ENCODE measurements at places on chromosomes 5 and 9. TPM values are rescaled to one million over a fixed set of nuclear protein-coding genes. Genes with fewer than 3 reads are reported as not detected.

GRCh38 chr5:115815006-115815692 lies 1.3 kb downstream of the CDO1 start:
- peak overlapping the region; percentile 16 for H3K4me3 ChIP-seq
- H3K36me3 ChIP-seq: no peaks in the 10 kb centered on the region
- peaks cover 19% of the 10 kb centered on the region for H3K27me3 ChIP-seq
- peaks cover 7% of the 10 kb centered on the region for H3K4me1 ChIP-seq
- DNase-seq: no peak

DNA sequence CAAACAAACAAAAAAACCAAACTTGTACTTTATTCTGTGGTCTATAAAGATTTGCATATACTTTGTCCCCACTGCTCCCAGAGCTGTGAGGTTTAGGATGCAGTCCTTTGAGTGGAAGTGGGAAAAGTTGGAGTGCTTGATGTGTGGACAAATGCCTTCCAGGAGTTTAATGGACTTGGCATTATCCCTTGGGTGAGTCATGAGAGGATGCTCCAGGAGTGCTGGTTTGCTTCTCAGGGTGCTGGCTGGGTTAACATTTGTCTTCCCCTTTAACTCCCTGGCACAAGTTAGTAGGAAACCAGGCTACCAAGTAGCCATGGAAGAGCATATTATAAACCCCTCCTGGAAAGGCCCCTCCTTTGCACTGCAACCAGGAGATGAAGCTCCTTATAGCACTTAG lies 417.4 kb upstream of the RIOK2 start:
- no peaks in the 10 kb centered on the region for H3K4me1 ChIP-seq
- DNase-seq: no peak
- peaks cover 8% of the 10 kb centered on the region for H3K36me3 ChIP-seq
- H3K4me3 ChIP-seq: no peak overlapping the region
- H3K27me3 ChIP-seq: peaks cover 3% of the 10 kb centered on the region

- no peak overlapping the region for H3K4me3 ChIP-seq
- H3K36me3 ChIP-seq: peaks cover 3% of the 10 kb centered on the region
- H3K4me1 ChIP-seq: no peaks in the 10 kb centered on the region
- DNase-seq: no peak
- no peak overlapping the region for H3K27ac ChIP-seq
These were observed 97.8 kb downstream of the GPR21 start for GRCh38 chr9:123131258-123131657.

GRCh38 chr5:44844744-44845143 lies 36.0 kb downstream of the MRPS30 start:
- H3K27me3 ChIP-seq: no peaks in the 10 kb centered on the region
- DNase-seq: no peak

Gene SLC34A1
- polyA plus RNA-seq: 0.26 TPM

DNA sequence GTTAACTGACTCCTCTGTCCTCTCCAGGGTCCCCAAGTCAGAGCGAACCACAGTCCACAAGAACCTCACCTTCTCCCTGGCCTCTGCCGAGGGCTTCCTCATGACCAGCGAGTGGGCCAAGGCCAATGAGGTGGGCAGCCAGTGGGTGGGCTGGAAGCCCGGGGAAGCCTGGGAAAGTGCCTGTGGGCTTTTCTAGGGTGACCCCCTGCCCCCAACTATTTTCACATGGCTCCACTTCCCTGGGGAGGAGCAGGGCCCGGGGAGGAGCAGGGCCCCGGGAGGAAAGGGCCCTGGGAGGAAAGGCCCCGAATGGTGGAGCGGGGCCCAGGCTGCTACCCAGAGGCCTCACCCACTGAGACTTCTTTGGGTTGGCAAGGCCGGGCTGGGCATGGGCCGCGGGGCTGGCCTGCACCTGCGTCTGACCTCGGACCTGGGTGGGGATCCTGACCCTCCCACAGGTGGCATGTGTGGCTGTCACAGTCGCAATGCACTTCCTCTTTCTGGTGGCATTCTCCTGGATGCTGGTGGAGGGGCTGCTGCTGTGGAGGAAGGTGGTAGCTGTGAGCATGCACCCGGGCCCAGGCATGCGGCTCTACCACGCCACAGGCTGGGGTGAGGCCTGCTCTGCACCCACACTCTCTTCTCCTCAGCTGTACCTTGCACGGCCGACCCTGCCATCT lies 17.9 kb downstream of the ADGRD2 start:
- H3K4me3 ChIP-seq: no peak overlapping the region
- H3K27ac ChIP-seq: no peak overlapping the region
- no peaks in the 10 kb centered on the region for H3K36me3 ChIP-seq
- H3K4me1 ChIP-seq: no peaks in the 10 kb centered on the region
- no peak for DNase-seq
